ENCODE measurements at places on chromosomes 4 and X.
A peak's percentile ranks its signal among the peaks of the same experiment; 100 is the strongest.

- DNase-seq: no peak
These were observed 34.1 kb upstream of the SCML1 start for GRCh38 chrX:17703201-17703600.

GRCh38 chrX:42276982-42277690 is 353.8 kb upstream of the CASK start:
- no peak for DNase-seq

- peak; percentile 70 for DNase-seq
These were observed 2.9 kb downstream of the PAK3 start for GRCh38 chrX:111098874-111099273.

GRCh38 chrX:9466124-9466495 is 1.3 kb downstream of the TBL1X start:
- no peak for DNase-seq

DNA sequence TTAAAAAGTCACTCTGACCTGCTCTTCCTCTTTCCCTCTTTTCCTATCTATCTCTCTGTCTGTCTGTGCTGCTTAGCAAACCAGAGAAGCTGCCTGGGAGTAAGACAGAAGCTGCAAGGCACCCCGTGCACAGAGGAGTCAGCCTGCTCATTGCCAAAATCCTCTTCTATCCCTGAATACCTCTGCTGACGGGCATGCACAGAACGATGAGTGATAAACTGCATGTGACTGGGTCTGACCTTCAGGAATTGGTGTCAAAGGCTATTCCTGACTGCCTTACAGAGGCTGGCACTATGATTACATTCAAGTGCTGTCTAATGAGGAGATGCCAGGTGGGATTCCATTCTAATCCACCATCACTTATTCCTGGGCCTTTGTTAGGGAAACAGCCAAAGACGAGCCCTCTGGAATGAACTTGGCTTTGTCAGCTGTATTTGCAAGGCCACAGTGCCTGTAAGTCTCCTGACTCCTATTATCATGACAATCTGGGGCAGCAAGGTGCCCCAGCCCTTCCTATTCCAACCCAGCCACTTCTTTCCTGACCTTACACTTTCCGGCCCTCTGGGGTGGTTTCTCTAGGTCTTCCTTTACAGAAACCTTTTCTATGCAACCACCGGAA is 45.4 kb upstream of the CTAG2 start:
- DNase-seq: no peak

DNA sequence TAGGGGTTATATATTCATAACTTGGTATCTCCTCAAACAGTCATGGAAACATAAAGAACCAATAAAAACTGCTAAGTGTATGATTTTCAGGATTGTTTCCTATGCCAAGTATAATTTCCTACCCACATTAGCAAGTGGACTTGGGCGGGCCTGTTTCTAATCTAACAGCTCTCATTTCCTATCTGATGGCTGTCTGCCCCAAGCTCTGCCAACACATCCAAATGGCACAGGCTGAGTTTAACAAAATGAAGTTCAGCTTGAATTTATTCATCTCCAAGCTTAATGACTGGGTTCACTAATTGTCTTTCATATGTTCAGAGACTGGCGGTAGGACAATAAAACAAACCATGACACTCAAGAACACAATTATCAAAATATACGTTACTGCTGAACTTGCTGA is 55.5 kb upstream of the S100G start:
- no peak for DNase-seq

DNA sequence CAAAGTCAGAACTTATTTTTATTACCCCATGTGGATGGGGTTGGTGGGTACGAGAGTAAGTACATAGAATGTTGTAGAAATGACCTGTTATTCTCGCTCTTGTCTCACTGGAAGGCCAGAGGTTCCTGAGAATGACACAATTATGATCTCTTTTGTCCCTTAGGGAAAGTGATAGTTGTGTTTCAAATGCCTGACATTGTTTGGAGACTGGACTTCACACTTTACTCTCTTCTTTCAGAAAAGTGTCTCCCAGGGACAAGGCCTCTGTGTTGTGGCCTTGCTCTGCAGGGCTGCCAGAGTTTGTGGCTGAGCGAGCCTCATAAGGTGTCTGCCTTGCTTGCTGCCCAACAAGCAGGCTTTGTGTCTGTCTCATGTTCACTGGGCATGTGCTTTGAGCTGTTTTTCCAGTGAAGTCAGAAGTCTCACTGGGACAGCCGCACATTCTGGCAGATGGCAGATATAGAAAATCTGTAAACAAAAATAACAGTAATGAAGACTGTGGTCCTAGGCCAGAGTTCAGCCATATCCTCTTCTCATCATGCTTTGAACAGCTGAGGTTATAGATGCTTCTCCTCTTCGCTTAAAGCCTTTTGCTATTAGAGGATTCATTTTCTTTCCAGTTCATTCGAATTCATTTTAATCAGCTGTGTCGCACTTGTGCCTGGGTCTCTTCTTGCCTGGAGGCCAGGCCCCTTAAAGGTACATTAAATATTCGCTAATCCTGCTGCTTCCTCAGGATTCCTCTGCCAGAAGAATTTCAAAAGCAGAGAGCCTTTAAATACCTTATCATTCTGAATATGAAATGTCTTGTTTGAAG is 14.4 kb downstream of the PPEF1 start:
- DNase-seq: no peak

GRCh38 chrX:37883196-37883595 is 35.8 kb upstream of the DYNLT3 start:
- no peak for DNase-seq

GRCh38 chrX:73215246-73215645 is 595 bp upstream of the NAP1L2 start:
- DNase-seq: no peak

DNA sequence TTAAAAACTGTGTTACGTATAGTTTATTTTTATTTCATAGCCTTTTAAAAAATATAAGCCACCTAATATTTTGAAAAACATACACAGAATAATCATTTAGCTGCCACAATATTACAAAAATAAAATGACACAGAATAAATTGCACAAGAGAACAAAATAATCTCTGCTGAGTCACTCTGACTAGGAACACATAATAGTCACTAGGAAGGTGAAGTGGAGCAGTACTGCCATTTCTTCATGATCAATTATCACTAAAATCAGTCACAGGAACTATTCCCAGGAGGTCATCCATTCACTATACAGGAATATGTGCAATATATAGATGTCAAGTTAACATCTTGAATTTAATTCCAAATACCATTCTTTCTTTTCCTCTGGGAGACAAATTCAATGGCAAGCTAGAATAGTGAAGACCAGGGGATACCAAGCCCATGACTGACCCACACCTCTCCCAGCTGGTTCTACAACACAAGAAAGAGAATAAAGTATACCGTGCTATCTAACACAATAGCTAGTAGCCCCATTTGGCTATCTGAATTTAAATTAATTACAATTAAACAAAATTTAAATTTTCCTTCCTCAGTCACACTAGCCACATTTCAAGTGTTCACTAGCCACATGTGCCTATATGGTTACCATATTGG is 5.9 kb downstream of the SMIM43 start:
- DNase-seq: peak; percentile 48

- no peak for DNase-seq
These were observed 717.3 kb downstream of the STIM2 start for GRCh38 chr4:27577951-27578350.

DNA sequence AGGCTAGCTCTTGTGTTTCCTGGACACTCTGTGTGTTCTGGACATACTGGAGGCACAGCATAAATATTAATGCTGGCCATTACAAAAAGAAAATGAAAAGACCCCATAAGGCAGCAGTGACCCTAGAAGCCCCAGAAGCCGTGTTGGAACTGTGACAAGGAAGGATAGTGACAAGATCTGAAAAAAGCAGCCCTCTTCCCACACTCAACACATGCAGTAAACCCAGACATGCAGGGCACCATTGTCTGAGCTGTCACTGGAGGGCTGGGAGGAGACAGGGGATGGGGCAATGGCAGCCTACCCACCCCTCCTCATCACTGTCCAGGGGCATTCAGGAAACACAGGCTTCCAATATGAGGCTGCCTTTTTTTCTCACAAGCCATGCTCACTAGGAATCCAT is 6.5 kb downstream of the TRIM2 start:
- no peak for DNase-seq

DNA sequence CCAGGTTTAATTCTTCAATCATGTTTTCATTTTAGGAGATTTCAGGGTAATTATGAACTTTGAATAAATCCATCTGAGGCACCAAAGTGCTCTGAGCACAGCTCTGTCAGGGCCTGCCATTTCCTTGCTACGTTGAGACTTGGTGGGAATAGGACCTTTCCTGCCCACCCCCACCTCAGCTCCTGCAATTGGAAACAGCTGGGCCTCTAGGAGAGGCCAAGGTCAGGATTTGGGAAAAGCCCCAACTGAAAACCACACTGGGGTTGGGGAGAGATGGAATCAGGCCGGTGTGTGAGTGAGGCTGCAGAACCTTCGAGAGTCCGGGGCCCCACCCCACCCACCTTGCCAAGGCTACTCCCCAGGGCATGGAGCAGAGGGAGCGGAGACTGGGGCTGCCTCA is 212.7 kb upstream of the BCOR start:
- DNase-seq: no peak

- peak; percentile 89 for DNase-seq
These were observed 134.5 kb downstream of the BTC start for GRCh38 chr4:74659576-74660411.

GRCh38 chr4:139633661-139634060 is 32.0 kb upstream of the MGST2 start:
- DNase-seq: no peak

DNA sequence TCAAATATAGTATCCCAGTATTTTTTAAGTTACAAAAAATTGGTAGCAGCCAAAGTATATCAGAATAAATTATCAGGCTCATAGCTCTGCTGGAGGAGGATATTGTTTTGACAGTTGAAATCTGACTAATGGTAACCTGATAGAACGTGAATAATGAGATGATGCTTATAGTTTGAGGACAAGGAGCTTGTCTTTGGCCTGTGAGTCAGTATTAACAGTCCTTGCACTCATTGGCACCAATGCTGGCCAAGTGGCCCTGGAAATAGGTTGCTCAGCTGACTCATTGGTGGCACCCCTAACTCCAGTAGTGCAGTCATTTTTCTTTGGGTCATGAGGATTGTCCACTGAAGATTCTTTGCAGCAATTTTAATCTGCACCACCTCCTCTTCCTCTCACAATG is 203.3 kb upstream of the JADE1 start:
- DNase-seq: no peak

- DNase-seq: no peak
These were observed 46.8 kb downstream of the HPGD start for GRCh38 chr4:174475528-174475927.

DNA sequence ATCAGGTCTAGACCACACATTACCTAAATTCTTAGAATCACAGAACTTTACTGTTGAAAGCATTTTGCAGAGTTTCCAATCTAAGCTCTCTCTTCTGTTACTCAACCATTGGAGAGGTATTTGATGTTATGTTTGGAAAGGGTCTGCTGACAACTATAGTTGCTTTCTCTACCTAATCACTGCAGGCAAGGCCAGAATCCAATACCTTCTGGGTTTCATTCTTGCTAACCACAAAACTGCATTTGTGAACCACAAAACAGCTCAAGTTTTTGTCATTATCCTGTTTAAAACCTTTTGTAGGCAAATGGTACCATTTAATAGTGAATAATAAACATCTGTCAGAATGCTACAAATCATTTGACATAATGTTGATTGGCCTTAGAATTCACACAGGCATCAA is 380.1 kb downstream of the GASK1B start:
- no peak for DNase-seq

DNA sequence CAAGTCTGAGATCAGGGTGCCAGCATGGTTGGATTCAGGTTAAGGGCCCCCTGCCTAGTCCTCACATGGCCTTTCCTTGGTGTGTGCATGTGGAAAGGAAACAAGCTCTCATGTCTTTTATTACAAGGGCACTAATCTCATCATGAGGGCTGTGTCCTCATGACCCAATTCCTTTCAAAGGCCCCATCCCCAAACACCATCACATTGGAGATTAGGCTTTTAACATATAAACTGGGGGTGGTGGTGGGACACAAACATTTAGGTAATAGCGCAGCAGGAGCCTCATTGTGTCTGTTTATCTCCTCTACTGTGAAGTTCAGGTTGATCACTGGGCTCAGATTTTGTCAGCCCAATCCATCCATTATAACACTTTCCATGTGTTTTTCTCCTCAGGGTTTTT is 41.0 kb downstream of the BEX3 start:
- no peak for DNase-seq

- no peak for DNase-seq
These were observed 300.8 kb downstream of the PCDH7 start for GRCh38 chr4:31021008-31021407.

Data from NCI-H460 (cell line).